ENCODE measurements at places on chromosomes 4 and X.

GRCh38 chrX:154436983-154437752 is at the start of gene GDI1:
Gene GDI1 (plus strand): TSS chrX:154437154. CDS start chrX:154437255, 101 bp downstream.
- no peak for DNase-seq

GRCh38 chr4:146245246-146245645 is 30.9 kb downstream of the REELD1 start:
- DNase-seq, result no peak

DNA sequence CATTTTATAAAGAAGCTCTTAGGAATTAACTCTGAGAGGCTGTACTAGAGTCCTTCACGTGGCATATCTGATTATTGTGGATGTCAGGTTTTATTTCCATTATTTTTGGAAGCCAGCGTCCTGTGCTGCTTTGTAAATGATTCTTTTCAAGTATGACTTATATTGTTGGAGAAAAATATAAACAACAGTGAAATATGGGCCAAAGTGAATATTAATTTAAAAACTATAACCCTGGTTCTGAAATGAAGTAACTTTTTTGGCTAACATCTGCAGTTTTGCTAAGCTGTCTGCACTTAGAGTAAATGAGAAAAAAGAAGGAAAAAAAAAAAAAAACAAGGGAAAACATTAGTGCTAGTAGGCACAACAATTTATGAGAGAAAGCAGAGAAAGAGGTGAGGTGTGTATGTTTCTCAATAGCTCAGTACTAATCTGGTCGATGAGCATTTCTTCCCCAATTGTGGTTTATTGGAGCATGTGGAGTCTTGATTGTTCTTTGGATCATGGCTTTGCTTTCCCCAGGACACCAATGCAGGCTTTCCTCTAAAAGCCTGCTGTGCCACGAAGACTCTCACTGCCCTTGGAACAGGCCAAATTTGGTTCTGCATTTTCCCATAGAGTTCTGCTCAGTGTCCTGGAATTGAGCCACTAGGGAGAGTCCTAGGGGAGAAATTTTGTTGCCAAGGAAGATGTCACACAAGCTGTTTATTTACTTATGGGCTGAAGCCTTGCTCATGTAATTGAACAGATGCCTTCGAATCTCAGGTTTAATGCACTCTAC is 273.3 kb downstream of the DKK2 start:
- DNase-seq, result no peak

DNA sequence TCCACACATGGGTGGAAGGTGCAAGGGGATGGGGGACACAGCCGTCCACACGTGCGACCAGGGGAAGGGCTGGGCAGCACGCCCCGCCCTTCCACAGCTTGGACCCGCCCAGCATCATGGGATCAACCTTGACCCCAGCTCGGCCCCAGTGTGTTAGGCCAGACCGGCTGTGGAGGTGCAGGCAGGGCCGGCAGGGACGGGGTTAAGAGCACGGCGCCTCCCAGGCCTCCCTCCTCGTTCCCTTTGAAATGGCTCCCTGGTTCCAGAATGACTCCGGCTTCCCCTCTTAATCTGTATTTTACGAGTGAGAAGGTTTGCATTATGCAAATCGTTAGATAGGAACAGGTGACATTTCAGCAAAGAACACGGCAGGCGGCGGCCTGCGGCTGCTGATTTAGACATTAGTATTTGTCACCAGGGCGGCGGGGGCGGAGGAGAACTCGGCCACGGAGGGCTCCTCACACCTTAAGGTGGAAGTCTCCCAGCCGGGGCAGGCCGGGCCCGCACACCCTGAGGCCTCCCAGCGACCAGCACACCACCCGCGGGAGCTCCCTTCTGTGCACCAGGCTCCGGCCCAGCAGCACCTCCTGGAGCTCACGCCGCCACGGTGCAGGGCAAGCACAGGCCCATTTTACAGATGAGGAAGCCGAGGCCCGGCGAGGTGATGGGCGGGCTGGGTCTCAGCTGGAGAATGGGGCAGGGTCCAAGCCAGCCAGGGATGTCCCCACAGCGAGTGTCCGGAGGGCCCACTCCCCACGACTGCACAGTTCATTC is 116.1 kb downstream of the FAM53A start:
- no peak for DNase-seq
